Activated T-cell treated with anti-CD3 and anti-CD28 coated beads, Interleukin-2, amount 50 U/mL, for 24 hours (primary cell): ENCODE measurements at places on chromosomes 4 and X.

GRCh38 chr4:5710065-5710960, 688 bp upstream of the EVC start:
- DNase-seq: no peak

- no peak for DNase-seq
These were observed 132.2 kb downstream of the BMPR1B start for GRCh38 chr4:94889946-94890345.

GRCh38 chr4:137626942-137627738, 94.8 kb upstream of the PCDH18 start:
- DNase-seq: no peak

GRCh38 chr4:110668463-110669235, 45.8 kb upstream of the PITX2 start:
- DNase-seq: no peak

DNA sequence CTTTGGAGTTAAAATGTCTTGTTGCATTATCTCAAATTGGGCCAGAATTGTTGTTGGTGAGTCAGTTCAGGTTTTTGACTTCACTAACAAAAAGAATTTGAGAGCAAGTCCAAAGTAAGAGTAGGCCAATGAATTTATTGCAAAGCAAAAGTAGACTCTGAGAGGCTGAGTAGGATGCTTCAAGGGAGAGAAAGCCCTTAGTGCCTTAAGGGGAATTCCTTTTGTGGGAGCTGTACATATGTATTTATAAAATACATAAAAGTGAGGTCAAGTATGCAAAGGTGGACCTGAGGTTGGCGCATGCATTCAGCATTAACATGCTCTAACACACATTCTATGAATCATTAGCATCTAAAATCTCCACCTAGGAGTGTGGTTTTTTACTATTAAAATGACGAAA, 565.4 kb downstream of the GRXCR1 start:
- DNase-seq: no peak

- DNase-seq: no peak
These were observed 353.5 kb upstream of the CXorf51B start for GRCh38 chrX:146456058-146456457.

DNA sequence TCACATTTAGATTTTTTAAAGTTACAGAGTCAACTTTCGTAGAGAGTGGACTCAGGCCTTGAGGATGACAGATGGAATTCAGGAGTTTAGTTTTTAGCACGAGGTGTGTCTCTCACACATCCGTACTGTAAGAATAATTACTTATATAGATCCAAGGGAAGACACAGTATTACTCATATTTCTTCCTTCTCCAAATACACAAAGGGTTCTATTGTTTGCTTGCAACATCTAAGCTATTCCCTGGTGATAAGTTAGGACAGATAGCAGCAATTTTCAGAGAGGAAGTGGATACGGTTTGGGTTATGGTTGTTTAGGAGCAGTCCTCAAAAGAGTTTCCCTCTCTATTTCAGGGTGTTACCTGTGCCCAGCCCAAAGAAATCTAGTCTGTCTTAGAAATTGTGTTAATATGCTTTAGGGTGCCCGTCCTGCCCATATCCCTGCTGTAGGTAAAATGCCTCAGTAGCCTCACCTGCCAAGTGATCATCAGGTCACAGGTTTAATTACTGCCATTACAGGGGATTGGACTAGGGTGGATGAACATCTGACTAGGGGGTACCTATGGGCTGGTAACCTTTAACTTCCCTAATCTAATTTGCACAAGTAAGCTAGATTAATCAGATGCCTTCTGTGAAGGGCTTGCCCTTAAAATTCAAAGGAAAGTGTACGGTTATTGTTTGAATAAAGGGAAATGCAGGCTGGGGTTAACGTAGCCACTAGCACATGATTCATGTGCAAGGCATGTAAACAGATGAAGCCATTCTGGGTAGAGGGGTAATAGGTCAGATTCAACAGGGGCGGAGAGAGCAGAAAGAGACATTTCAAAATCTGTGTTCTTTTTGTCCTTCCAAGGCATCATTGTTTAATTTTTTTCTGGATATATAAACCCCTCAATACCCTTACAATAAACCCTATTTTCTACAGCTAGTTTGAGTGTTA, 8.7 kb upstream of the PPP3CA start:
- no peak for DNase-seq

- no peak for DNase-seq
These were observed 15.1 kb upstream of the FABP2 start for GRCh38 chr4:119337010-119337409.

DNA sequence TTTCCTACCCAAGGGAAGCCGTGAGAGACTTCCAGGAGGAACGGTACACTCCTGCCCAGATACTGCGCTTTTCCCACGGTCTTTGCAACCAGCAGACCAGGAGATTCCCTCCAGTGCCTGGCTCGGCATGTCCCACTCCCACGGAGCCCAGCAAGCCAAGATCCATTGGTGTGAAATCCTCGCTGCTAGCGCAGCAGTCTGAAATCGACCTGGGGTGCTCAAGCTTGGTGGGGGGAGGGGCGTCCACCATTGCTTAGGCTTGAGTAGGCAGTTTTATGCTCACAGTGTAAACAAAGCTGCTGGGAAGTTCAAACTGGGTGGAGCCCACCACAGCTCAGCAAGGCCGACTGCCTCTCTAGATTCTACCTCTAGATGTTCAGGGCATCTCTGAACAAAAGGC, 284.8 kb upstream of the FGF13 start:
- DNase-seq: no peak

GRCh38 chr4:117550085-117550484, 464.7 kb upstream of the TRAM1L1 start:
- DNase-seq: no peak

DNA sequence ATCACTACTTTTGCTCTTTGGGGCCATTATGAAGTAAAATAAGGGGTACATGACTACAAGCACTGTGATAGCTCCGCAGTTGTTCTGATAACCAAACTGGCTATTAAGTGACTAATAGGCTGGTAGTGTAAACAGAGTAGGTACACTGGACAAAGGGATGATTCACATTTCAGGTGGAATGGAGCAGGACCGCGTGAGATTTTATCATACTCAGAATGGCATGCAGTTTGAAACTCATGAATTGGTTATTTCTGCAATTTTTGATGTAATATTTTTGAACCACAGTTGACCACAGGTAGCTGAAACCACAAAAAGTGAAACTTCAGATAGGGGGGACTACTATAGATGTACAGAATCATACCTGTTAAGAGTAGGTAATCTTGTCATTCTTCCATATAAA, 55.8 kb downstream of the PAK3 start:
- no peak for DNase-seq

DNA sequence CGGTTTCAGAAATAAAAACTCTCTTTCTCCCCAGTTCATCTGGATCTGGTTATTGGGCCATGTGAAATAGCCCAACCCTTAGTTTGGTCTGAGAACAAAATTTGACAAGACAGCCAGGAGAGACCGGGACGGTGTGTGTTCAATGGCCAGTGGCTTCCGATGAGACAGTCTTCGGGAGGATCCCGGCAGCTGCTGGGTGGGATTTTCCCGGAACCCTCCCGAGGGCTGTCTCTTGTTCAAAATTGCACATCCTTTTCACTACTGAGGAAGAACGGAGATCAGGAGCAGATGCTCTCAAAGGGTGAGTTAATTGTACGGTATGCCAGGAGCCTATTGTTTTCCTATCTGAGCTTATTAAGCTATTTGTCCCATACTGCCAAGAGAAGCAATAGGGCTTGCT, 166.5 kb downstream of the PRR32 start:
- no peak for DNase-seq

- DNase-seq: no peak
These were observed 99.4 kb upstream of the PGRMC2 start for GRCh38 chr4:128386761-128387599.

- peak; percentile 86 for DNase-seq
These were observed 25.0 kb downstream of the TACC3 start for GRCh38 chr4:1746265-1746691.

- no peak for DNase-seq
These were observed 1.3 kb downstream of the NKRF start for GRCh38 chrX:119604766-119605463.

DNA sequence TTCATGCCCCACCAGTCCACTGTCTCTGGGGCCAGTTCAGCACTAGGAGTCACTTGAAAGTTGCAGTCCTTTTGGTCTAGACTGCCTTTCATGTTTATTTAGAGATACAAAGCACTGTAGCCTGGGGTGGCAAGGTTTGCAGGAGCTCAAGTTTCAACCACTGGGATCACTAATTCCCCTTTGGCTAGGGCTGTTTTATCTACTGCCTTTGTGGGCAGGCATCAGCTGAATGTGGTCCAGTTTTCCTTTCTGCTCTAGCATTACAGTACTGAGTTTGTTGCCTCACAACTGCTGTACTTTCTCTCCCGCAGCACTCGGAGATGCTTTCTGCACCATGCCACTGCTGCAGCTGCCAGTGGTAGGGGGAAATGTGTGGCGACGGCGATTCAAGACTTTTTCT, 222.3 kb upstream of the HDX start:
- DNase-seq: no peak

DNA sequence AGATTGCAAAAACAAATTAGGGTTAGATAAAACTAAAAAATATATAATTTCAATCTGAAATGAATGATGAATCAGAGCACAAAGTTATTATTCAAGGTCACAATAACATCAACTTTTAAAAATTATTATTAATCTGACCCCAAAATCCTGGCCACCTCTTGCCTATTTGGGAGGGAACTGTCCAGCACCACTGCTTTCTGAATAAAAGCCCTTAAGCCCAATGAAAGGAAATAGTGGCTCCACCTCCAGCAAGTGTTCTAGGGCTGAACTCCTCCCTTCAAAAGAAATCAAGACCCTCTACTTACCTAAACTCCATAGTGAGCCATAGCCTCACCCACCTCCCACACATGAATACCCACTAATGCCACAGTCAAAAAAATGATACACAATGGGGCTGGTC, 208.2 kb downstream of the PARM1 start:
- DNase-seq: no peak

- no peak for DNase-seq
These were observed 2.0 kb upstream of the PCDH19 start for GRCh38 chrX:100411802-100412715.

GRCh38 chrX:43870758-43871419, 11.4 kb downstream of the MAOB start:
- DNase-seq: no peak

DNA sequence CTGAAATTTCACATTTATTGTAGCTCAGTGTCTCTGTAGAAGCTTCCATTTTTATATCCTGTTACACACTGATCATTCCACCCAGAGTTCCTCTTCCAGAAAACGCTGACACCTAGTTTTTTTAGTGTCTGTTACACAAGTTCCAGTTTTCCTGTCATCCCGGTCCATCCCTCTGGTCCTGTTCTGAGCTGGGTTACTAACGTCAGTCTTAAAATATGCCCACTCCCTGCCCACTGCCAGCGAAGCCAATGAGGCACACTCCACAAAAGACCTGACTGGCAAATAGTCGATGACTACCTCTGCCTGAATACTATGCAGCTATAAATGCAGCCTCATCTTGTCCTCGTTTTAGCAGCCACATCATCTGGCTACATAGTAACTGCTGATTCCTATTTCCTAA, 30.9 kb upstream of the DDX3X start:
- no peak for DNase-seq

DNA sequence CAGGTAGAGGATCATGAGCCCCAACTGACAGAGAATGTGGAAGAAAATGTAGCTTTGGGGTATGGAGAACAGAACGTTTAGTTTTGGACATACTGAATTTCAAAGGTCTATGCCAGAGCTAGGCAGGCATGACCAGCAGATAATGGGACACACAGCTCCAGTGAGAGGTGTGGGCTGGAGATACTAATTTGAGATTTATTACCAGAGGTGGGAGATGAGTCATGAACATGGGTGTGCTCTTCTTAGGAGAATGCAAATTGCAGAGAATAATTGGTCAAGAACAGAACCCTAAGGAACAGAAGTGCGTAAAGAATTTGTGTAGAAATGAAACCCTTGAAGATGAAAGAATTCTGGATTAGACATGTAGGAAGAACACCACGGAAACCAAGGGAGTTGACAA, 125.2 kb downstream of the PACRGL start:
- no peak for DNase-seq

GRCh38 chr4:159151689-159152088, 48.8 kb downstream of the RAPGEF2 start:
- no peak for DNase-seq

GRCh38 chr4:76312457-76312856, 5.9 kb downstream of the STBD1 start:
- no peak for DNase-seq

DNA sequence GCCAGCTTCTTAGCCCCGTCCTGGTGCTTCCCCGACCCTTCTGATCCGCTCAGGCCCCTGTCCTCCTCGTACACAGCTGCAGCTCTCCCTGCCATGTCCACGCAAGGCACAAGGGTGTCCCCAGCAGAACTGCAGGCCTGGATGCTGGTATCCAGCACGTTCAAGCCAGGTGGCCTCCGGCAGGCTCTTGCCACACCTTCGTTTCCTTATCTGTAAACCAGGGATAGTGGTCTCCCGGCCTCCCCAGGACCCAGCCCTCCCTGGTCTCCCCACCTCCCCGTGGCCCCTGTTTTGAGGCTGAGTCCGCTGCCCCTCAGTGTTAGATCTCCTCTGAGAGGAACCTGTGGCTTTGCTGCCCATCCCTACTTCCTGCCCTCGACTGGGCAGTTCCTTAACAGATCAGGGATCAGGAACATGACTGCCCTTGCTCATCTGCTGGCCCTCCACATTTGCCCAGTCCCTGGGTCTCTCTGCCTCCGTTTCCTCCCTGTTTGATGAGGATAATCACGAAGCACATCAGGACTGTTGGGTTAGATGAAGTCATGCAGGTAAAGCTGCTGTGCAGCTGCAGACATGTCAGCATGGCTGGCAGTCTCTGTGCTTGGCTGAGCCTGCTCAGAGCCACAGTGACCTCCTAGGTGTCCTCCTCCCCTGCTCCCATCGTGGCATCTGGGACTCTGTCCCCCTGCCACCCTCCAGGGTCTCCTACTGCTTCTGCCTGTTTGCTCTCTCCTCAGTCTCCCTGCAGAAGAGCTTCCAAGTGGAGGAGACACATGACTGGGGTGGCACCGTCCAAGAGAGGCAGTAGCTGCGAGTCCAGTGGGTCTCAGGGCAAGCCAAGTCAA, 32.9 kb downstream of the PIGG start:
- no peak for DNase-seq

DNA sequence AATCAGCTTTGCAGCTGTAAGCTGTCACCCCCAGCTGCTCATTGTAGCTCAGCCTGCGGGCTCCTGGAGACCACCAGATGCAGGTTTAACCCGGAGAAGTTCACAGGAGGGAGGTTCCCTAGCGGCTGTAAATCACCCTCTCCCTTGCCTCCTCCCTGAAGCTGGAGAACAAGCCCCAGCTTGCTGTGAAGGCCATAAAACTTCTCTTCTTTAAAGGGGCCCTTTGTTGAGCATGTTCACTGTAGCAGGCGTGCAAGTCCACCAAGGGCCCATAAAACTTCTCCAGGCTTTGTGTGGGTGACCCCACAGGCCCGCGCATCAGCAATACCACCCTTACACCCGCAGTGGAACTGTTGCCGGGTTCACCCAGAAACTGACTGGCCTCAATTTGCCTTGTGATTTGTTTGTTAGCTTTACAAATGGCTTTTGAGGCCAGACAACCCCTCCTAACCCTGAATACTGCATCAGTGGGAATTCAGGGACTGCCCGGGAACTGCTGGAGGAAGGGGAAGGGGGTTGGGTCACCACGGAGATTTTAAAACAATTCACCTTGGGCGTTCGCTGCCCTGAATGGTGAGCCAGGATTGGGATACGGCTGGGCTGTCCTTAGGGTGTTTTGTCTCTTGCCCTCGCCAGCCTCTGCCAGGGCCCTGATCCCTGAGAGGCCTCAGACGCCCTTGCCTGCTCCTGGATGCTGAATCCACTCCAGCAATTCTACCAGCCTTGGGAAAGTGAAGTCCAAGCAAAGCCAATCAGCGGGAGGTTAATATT, 49.5 kb upstream of the ATP6AP2 start:
- DNase-seq: no peak
